ENCODE measurements at places on chromosomes 3 and 15. TPM values are rescaled to one million over a fixed set of nuclear protein-coding genes. Genes with fewer than 3 reads are reported as not detected.

CCDC71 gene
- 18.4 TPM for total RNA-seq

CASR gene
- total RNA-seq: not detected

DOCK3 gene
- total RNA-seq: 0.30 TPM

KNG1 gene
- total RNA-seq: not detected

VIPR1 gene
- total RNA-seq: 2.2 TPM

SH2D7 gene
- not detected for total RNA-seq

CA12 gene
- total RNA-seq: 359 TPM

KLHL40 gene
- not detected for total RNA-seq

MAGEF1 gene
- total RNA-seq: 16.4 TPM

CAPN3 gene
- 1.6 TPM for total RNA-seq

GPX1 gene
- total RNA-seq: 194 TPM

CYP19A1 gene
- total RNA-seq: 0.72 TPM

CD47 gene
- 90.9 TPM for total RNA-seq

CCDC39 gene
- not detected for total RNA-seq

LMAN1L gene
- not detected for total RNA-seq

MEGF11 gene
- total RNA-seq: not detected

ACTC1 gene
- 0.23 TPM for total RNA-seq

SCAMP5 gene
- total RNA-seq: 1.6 TPM

PLS1 gene
- total RNA-seq: 1.7 TPM

WDR93 gene
- total RNA-seq: 0.07 TPM

PRSS50 gene
- total RNA-seq: not detected

ROBO2 gene
- total RNA-seq: 0.43 TPM

CPEB1 gene
- 14.1 TPM for total RNA-seq

FRMD4B gene
- total RNA-seq: 0.83 TPM

IL5RA gene
- total RNA-seq: not detected

SAMMSON gene
- not detected for total RNA-seq

INSYN1 gene
- total RNA-seq: 3.3 TPM

FMN1 gene
- 2.5 TPM for total RNA-seq

GATM gene
- 0.20 TPM for total RNA-seq

USP8 gene
- 46.3 TPM for total RNA-seq

BCHE gene
- total RNA-seq: 0.73 TPM

FSIP1 gene
- total RNA-seq: 1.6 TPM

DMXL2 gene
- 29.5 TPM for total RNA-seq

TGM5 gene
- 0.26 TPM for total RNA-seq

SAMD7 gene
- not detected for total RNA-seq

TTC23 gene
- 29.1 TPM for total RNA-seq

INKA1 gene
- 5.7 TPM for total RNA-seq

LRRC31 gene
- total RNA-seq: not detected

CELSR3 gene
- total RNA-seq: 0.91 TPM

KLHL6 gene
- under 0.01 TPM for total RNA-seq

ADIPOQ gene
- not detected for total RNA-seq

GOLGA8M gene
- 2.0 TPM for total RNA-seq

All from smooth muscle cell of the pulmonary artery (primary cell).